ENCODE measurements at places on chromosomes 7 and 10. TPM values are rescaled to one million over a fixed set of nuclear protein-coding genes. Genes with fewer than 3 reads are reported as not detected.

Gene LIPM
- not detected for total RNA-seq

GRCh38 chr10:112898540-112899390 is 51.3 kb upstream of the TCF7L2 start:
- H3K27ac ChIP-seq, result no peak overlapping the region
- DNase-seq, result no peak
- no peaks in the 10 kb centered on the region for H3K27me3 ChIP-seq
- H3K4me1 ChIP-seq, result no peaks in the 10 kb centered on the region

- no peak for DNase-seq
- H3K27me3 ChIP-seq, result peaks cover 7% of the 10 kb centered on the region
- no peak overlapping the region for H3K27ac ChIP-seq
- no peak overlapping the region for H3K4me3 ChIP-seq
These were observed 5.5 kb downstream of the RAMP3 start for GRCh38 chr7:45162943-45163691.

- peak overlapping the region; percentile 96 for H3K27ac ChIP-seq
- DNase-seq, result no peak
- H3K4me3 ChIP-seq, result peak overlapping the region; percentile 91
- peaks cover 71% of the 10 kb centered on the region for H3K4me1 ChIP-seq
- H3K27me3 ChIP-seq, result no peaks in the 10 kb centered on the region
- peaks cover 38% of the 10 kb centered on the region for H3K36me3 ChIP-seq
These were observed 1.8 kb downstream of the CCDC6 start for GRCh38 chr10:59904426-59905065.

DNA sequence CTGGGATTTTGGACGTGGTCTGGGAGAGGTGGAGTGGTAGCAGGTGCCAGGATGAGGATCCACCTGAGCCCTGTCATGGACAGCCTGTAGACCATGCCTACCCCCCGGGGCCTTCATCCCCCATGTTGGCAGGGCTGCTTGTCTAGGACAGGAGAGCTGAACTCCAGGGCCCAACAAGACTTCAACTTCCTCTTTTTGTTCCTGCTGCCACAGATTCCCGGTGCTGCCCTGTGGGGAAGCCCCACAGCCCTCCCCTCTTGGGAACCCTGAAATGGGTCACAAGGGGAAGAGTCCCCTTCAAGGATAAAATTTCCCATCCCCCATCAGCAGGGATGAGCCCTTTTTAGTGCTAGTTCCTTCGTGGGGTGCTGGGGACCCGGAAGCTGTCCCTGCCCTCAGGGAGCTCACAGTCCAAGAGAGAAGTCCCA is 1.3 kb upstream of the CUEDC2 start:
- peak overlapping the region; percentile 88 for H3K27ac ChIP-seq
- peak overlapping the region; percentile 12 for H3K4me3 ChIP-seq
- H3K27me3 ChIP-seq, result no peaks in the 10 kb centered on the region
- no peak for DNase-seq

Gene CLDN4
- total RNA-seq, result 0.17 TPM

Gene PGAM1
- 1,430 TPM for total RNA-seq

Gene ELFN1
- 0.12 TPM for total RNA-seq

GRCh38 chr10:86049442-86049841 is 317.2 kb downstream of the GRID1 start:
- no peaks in the 10 kb centered on the region for H3K36me3 ChIP-seq
- peaks cover 20% of the 10 kb centered on the region for H3K27me3 ChIP-seq
- peaks cover 28% of the 10 kb centered on the region for H3K4me1 ChIP-seq
- no peak overlapping the region for H3K4me3 ChIP-seq
- no peak for DNase-seq

Gene ASB4
- not detected for total RNA-seq

- no peaks in the 10 kb centered on the region for H3K36me3 ChIP-seq
- no peaks in the 10 kb centered on the region for H3K4me1 ChIP-seq
- no peak overlapping the region for H3K4me3 ChIP-seq
- H3K27ac ChIP-seq, result no peak overlapping the region
These were observed 32.4 kb downstream of the CXCL12 start for GRCh38 chr10:44352316-44353127.

Gene LIPF
- not detected for total RNA-seq

Gene PMS2
- 21.0 TPM for total RNA-seq

- H3K36me3 ChIP-seq, result no peaks in the 10 kb centered on the region
- H3K27ac ChIP-seq, result no peak overlapping the region
- no peak for DNase-seq
- H3K4me3 ChIP-seq, result peak overlapping the region; percentile 16
- peaks cover 15% of the 10 kb centered on the region for H3K4me1 ChIP-seq
These were observed 1.3 kb upstream of the CDK14 start for GRCh38 chr7:90594751-90595317.

- no peaks in the 10 kb centered on the region for H3K27me3 ChIP-seq
- H3K4me1 ChIP-seq, result no peaks in the 10 kb centered on the region
- no peak overlapping the region for H3K4me3 ChIP-seq
- no peak overlapping the region for H3K27ac ChIP-seq
- DNase-seq, result no peak
These were observed 74.8 kb downstream of the PARP12 start for GRCh38 chr7:139987691-139988516.

Gene GIMAP7
- 44.1 TPM for total RNA-seq

DNA sequence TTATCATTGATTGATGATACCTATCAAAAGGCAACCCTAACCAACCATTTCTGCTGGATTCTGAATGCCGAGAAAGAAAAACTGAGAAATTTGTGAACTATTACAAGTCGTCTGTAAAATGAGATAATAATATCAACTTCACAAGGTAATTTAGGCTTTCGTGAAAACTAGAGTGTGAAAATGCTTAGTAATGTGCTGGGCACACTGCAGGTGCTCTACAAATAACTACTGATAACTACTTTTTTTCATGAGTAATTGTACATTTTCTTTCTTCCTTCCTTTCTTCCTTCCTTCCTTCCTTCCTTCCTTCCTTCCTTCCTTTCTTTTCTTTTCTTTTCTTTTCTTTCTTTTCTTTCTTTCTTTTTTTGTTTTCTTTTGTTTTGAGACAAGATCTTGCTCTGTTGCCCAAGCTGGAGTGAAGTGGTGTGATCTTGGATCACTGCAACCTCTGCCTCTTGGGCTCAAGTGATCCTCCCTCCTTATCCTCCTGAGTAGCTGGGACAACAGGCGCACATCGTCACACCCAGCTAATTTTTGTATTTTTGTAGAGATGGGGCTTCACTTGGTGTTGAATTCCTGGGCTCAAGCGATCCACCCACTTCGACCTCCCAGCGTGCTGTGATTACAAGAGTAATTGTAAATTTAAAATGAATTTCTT is 42.9 kb downstream of the BMPR1A start:
- no peaks in the 10 kb centered on the region for H3K27me3 ChIP-seq
